ENCODE measurements at places on chromosomes 6 and 20.

GRCh38 chr6:39638126-39638822 lies 86.9 kb downstream of the KIF6 start:
- DNase-seq = no peak

DNA sequence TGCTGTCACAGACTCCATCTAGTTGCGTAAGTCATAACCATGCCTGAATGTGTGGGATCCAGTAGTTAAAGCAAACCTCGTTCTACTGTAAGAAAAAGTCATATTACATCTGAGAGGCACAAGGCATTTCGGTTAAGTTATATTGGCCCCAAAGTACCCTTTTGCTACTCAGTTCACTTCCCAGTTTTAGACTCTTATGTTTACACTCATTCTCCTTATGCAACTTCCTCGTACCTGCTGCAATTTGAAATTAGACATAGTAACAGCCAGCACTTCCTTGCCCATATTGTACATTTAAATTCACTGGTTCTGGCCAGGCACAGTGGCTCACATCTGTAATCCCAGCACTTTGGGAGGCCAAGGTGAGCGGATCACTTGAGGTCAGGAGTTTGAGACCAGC lies 37.0 kb downstream of the PEX7 start:
- no peak for DNase-seq

DNA sequence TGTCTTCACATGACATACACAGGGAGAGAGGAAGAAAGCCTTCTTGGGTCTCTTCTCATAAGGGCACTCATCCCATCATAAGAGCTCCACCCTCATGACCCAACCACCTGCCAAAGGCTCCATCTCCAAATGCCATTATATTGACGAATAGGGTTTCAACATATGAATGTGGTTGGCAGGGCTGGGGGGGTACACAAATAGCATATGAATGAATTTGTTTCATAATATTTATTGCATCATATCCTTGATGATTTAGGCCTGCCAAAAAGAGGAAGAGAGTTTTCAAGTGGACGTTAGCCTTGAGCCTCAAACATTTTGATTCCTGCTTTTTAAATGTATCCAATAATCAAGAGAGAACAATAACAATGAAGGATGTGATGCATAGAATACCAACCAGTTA lies 26.2 kb upstream of the OPRM1 start:
- DNase-seq = no peak

DNA sequence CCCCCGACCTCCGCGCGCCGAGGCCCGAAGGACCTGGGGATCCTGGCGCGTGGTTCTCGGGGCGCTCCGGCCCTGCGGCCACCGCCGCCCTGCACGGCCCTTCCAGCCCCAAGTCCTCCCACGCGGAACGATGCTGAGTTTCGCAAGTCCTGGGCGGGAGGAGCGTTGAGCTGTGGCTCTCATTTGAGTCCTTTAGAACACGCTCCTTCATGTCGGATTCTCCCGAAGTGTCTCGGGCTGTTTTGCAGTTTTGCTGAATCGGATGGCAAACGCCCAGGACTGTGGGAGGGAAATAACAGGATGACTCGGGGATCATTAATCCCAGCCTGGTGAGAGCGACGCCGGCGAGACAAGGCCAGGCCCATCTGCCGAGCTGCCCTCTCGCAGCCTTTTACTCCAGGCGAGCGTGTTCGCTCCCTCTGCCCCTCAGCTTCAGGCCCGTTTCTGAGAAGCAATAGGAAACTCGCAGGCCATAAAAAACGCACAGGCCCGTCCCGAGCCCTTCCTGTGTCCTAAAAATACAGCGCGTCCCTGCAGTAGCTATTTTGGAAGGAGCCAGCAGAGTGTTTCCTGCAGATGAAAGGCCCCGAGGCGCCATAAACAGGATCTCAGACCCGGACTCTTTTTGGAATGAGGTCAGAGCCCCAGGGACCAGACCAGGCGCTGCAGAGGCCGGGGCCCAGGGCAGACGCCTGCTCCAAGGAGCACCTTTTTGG lies 153.5 kb downstream of the DLL1 start:
- no peak for DNase-seq

DNA sequence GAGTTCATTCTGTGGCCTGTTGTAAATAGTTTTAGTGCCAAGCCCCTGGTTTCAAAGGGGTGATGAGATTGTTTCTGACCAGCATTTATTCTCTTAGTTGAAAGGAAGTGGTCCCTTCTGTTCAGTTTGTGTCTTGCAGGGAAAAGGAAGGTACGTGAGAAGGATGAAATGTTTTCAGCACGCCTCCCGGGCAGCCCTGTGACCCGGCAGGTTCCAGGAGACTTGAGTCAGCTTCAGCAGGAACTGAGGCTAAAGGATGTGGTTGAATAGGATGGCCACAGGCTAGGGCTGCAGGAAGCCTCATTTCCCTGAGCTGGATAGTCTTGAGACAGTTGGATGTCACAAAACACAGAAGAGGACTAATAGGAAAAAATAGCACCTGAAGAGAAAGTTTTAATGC lies 132.4 kb upstream of the SYNDIG1 start:
- peak; percentile 43 for DNase-seq

DNA sequence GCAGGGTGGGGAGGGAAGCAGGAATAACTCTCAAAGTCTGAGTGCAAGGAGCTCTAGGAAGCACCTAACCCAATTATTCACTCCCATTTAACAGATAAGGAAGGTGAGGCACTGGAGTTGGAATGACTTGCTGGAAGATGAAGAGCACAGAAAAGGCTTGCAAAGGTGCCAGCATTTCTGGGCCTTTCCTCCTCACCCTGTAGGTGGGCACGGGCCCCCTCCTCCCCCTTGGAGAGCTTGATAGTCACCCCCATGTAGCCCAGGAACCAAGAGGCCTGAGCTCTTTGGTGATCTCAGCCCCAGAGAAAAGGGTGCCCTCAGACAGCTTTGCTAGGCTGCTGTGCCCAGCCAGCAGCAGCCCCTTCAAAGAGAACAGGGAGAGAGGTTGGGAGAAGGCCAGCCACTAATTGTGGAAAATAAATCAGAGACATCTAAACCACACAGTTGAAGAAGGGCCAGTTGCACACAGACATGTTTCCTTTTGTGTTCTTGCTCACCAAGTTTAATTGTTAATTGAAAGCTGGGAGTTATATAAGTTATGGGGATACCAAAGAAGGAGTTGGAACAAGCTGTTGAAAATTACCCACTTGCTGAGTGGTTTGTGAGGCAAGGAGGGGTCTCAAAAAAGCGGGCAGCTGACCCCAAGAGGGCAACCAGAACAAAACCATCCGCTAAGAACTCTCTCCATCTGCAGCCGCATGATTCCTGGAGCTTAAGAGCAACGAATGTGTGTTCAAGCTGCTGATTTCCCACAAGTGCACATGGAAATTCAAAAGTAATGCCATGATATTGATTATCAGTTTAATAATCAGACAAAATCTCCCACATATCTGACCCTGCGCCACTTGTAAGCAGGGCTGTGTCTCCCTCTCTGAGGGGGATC lies 77.0 kb downstream of the MRPL14 start:
- peak; percentile 70 for DNase-seq

GRCh38 chr6:144544266-144544830 lies 259.2 kb downstream of the UTRN start:
- no peak for DNase-seq

DNA sequence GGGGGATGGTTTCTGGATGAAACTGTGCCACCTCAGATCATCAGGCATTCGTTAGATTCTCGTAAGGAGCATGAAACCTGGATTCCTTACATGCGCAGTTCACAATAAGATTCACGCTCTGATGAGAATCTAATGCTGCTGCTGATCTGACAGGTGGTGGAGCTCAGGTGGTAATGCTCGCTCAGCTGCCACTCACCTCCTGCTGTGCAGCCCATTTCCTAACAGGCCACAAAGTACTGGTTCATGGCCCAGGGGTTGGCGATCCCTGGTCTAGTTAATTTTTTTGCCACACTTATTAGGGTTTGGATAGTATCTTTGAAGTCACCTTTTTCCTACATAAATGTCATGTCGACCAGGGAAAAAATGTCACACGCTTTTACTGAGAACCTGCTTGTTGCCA lies 96.8 kb upstream of the MLIP start:
- no peak for DNase-seq

DNA sequence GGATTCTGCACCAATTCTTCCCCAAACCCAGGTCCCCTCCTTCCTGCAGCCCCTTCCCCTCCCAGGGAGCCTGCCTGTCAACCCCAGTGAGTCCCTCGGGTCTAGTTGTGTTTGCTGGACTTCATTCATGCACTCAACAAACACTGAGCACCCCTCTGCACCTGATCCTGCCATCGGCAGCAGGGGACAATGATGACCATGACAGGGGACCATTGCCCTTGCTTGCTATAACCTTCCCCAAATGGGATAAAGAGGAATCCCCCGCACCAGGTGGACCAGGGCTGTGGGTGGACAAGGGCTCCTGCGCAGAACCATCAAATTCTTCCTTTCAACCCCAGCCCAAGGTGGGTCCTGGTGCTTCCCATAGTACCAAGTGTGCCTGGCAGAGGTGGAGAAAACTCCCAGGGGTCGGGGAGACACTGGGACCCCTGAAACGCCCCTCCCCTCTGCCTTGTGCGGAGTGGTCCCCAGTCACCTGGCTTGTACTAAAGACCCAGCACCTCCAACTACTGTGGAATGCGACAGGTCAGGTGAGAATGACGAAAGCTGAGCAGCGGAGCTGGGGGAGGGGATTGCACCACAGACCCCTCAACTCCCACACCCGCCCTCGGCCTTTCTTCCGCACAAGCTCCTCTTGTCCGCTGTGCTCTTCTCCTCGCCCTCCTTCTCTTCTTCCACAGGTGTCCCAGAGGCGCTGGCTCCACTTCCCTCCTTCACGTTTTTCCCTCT lies 119.9 kb upstream of the ZNF217 start:
- no peak for DNase-seq

DNA sequence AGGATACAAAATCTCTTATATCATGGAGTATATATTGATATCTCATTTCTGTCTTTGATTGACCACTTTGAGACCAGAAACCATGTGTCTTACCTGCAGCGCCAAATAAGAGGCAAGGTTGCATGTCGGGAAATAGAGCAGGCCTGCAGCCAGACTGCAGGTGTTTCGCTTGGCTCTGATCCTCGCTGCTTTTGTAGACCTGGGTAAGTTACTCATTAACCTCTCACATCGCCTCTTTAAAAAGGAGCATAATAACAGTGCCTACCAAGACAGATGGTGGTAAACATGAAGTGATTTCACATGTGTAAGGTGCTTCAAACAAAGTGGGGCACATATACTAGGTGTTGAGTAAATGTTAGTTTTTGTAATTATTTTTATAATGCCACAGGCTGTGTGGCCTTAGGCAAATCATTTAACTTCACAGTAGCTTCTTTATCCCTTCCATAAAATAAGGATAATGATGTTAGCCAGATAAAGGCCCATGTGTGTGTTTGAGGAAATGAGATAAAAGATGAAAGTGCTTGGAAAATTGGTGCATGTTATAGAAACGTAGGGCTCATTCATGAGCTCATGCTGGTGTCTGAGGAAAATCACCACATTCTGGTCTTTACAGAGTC lies 248.8 kb upstream of the MAP3K7 start:
- peak; percentile 11 for DNase-seq

DNA sequence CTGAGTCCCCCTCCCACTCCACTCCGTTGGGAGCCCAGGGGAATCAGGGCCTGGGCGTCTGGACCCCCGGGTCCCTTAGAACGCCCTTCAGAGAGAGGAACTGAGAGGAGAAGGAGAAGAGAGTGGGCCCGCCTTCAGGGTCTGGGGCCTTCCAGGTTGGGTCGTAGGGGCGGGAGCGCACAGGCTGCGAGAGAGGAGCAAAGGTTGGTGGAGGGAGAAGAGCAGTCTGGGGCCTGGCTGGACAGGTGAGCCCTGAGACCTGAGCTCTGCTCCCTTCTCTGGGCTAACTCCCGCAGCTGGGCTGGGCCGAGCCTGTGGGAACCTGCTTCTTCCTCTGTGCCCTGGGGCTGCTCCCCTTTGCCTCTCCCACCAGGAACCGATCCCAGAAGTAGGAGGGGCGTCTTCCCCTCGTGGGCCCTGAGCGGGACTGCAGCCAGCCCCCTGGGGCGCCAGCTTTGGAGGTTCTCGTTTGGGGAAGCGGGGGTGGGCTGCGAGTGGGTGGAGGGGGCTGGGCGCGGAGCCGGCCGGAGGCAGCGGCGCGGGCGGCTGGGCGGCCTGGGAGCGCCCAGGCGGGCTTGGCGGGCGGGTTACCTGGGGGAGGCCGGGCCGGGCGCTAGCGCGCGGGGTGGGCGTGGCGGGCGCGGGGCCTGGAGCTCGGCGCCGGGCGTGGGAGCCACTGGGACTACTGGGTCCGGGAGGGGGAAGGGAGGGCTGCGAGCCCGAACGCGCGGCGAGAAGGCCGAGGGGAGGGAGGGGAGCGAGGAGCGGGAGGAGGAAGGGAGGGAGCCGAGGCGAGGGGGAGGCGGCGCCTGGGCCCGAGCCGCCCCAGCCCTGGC lies at the start of gene DDR1:
DDR1 (plus strand) TSS at position 835 of the 836 bp plus-strand sequence. CDS start 4,211 bp downstream, outside the sequence.
- DNase-seq = peak; percentile 53

DNA sequence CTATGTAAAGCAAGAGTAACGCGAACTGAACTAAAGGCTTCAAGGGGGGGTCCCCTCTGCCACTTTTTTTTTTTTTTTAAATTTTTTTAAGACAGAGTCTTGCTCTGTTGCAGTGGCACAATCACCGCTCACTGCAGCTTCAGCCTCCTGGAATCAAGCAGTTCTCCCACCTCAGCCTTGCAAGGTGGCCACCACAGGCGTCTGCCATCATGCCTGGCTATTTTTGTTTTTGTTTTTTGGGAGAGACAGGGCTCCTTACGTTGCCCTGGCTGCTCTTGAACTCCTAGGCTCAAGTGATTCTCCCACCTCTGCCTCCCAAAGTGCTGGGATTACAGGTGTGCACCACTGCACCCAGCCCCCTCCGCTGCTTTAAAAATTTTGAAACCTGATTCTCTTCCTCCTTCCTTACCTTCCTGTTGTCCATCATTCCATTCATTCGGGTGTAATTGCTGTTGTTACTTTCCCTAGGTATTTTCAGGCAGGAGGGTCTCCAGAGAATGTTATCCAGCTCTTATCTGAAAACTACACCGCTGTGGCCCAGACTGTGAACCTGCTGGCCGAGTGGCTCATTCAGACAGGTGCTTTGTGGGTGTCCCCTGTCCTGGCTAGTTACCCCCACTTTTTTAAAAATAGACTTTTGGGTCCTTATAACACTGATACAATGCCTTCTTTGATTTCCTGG lies 5.4 kb downstream of the NELFCD start:
- DNase-seq = no peak

DNA sequence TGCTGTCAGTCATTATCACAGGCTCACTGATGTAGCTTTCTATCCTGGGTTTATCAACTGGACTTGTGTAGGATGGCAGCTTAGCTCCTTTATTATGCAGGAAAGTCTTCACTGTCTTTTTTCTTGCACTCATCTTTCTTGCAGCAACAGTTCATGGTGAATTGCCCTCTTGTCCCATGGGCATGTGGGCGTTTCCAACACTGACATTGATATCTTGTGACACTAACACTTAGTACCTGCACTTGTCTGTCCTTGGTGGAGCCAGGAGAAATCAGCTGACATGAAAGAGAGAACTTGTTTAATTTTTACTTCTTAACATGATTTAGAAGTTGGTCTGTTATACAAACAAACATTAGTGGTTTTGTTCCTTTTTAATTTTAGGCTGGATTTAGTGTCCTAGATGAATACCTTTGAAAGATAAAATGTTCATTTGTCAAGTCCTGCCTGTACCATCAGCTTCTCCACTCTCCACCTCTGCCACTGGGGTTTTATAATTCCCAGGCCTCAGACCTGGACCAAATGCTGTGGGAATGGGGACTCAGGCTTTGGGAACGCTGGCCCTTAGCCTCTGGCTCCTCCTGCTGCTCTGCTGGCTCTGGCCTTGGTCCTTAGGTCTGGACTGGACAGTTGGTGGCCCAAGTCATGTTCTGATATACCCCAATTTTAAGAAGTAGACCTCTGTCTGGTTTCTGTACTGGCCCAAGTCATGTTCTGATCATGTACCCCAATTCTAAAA lies 161.0 kb upstream of the LAMP5 start:
- no peak for DNase-seq

GRCh38 chr6:108562503-108562993 lies 1.8 kb downstream of the FOXO3 start:
- DNase-seq = peak; percentile 77

Data from renal cortical epithelial cell (primary cell).